Fibroblast of skin of right quadriceps (primary cell): ENCODE measurements at places on chromosomes 7 and 10.
A peak's percentile ranks its signal among the peaks of the same experiment; 100 is the strongest.

DNA sequence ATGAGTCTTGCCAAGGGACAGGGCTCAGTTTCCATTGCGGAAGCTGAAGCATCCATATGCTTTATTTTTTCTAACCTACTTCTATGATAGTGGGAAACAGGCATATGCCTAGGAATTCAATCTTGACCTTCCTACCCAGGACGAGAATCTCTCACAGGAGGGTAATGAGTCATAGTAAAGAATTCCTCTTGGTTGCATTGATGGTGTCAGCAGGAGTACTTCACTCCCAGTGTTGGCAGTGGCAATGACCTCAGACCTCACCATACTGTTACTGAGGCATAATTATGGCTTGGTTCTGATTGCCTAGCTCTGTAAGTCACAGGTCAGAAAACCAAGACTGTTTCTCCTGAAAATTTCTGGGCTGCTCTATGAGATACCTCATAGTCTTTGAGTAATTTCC is 552.9 kb downstream of the ARL4A start:
- peak; percentile 42 for DNase-seq

DNA sequence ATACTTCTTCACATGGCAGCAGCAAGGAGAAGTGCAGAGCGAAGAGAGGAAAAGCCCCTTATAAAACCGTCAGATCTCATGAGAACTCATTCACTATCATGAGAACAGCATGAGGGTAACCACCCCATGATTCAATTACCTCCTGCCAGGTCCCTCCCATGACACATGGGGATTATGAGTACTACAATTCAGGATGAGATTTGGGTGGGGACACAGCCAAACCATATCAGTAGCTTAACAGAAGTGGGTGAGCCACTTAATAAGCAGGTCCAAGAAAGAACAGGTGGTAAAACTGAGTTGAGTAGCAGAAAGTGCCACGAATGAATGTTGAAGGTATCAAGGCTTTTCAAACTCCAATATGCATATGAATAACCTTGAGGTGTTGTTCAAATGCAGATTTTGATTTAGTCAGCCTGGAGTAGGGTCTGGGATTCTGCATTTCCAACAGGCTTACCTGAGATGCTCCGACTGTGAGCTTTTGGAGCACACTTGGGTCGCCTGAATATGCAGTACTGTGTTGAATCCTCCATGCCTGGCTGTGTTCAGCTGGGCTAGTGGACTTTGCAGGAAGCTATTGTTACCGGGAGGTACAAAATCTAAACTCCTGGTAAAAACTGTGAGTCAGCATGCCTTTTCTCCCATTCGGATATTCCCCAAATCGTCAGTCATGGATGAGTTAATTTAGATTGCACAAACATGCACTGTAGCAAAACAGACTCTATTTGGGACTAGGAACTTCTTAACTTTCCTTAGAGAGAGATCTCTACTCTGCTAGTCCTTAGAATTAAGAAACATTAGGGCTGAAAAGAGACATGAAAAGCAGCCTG is 69.0 kb upstream of the PRKCQ start:
- DNase-seq, result no peak

- no peak for DNase-seq
Measured at GRCh38 chr10:78857193-78857592, 211.6 kb upstream of the ZMIZ1 start.

- no peak for DNase-seq
Measured at GRCh38 chr7:32043688-32044087, 26.5 kb downstream of the PDE1C start.

GRCh38 chr10:12459762-12460161 is 110.4 kb downstream of the CAMK1D start:
- DNase-seq, result peak; percentile 16

GRCh38 chr7:128404143-128404681 is 5.6 kb downstream of the IMPDH1 start:
- no peak for DNase-seq

DNA sequence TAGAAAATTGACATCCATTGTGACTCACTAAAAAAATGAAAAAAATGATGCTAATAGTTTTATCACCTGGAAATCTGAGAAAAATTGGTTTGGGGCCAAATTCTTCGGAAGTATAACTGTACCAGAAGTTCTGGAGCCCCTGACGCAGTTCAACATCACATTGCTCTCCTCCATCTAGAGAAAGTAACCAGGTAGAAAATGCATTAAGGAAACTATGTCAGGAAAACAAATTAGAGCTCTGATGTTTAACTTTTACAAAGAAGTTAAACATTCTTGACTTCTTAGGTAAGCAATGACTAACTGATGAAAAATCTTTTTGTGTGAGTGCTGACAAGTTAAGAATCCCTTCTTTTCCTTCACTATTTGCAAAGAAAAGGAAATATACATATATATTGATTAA is 61.1 kb upstream of the TMEM196 start:
- no peak for DNase-seq

GRCh38 chr10:47024399-47025252 is 113.4 kb downstream of the PTPN20 start:
- DNase-seq, result peak; percentile 14

- peak; percentile 29 for DNase-seq
Measured at GRCh38 chr7:29090836-29091601, 55.3 kb downstream of the CPVL start.

- DNase-seq, result peak; percentile 27
Measured at GRCh38 chr10:44660271-44660670, 250.9 kb upstream of the TMEM72 start.

DNA sequence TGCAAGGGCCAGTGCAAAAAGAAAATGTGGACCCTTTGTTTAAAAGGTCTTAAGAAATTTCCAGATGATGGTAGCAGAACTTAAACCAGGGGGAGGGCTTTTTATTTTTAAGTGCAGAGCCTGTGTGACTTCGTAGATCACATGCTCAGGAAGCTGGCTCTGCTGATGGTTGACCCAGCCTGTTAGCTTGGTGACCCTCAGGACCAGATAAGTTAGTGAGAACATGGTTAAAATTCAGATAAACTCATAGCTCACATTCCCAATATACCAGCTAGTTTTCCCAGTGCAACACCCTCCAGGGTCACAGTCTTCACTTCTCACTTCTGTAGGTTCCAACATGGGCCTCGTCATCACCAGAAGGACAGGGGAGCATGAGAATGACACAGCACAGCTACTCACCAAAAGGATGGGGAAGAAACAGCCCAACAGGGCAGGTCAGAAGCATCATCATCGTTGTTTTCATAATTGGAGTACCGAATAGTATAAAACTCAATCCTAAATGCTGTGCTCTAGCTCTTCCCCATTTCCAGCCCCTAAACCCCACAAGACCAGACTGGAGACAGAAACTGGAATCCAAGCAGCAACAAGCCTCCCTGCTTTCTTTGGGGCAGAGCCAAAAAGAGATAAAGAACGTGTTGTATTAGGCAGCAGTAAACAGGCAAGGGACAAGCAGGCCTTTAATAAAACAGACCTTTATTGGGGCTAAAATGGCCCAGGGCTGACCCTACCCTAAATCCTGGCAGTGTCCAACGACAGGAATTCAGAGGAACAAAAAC is 102.2 kb upstream of the ANKRD1 start:
- DNase-seq, result no peak

DNA sequence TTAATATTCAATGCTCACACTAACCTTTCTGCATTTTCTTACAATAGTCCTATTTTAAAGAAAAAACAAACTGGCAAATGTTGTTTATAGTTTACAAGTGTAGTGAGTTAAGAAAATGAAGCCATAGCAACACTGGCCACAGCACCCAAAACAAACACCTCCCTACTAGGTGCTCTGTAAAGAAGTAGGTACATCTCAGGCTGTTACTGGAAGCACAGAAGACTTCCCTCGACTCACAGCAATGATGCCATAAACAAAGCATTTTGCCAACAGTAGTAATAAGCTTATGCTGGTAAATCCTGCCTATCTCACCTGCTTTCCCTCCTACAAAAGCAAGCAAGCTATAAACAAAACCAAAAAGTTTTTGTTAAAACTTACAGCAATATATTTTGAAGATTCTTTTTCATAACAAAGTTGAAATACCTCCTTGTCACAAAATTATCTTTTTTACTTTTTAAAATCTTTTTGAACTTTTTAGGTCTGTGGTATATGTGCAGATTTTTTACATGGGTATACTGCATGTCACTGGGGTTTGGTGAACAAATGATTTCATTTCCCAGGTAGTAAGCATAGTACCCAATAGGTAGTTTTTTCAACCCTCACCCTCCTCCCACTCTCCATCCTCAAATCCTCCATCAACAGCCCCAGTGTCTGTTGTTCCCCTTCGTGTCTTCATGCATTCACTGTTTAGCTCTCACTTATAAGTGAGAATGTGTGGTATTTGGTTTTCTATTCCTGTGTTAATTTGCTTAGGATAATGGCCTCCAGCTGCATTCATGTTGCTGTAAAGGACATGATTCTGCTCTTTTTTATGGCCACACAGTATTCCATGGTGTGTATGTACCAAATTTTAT is 28.4 kb downstream of the COA1 start:
- no peak for DNase-seq

GRCh38 chr7:100430493-100431285 is 1.1 kb downstream of the MEPCE start:
- no peak for DNase-seq

GRCh38 chr7:73815436-73815835 is 15.4 kb upstream of the CLDN4 start:
- DNase-seq, result no peak

DNA sequence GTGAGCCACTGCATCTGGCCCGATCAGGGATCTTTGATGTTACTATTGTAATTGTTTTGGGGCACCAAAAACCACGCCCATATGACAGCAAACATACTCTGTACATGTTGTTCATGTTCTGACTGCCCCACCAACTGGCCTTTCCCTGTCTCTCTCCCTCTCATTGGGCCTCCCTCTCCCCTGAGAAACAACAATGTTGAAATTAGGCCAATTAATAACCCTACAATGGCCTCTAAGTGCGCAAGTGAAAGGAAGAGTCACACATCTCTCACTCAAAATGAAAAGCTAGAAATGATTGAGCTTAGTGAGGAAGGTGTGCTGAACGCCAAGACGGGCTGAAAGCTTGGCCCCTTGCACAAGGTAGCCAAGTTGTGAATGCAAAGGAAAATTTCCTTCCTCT is 50.3 kb upstream of the SDK1 start:
- no peak for DNase-seq

GRCh38 chr10:10804061-10804460 is 213.6 kb upstream of the CELF2 start:
- peak; percentile 21 for DNase-seq

DNA sequence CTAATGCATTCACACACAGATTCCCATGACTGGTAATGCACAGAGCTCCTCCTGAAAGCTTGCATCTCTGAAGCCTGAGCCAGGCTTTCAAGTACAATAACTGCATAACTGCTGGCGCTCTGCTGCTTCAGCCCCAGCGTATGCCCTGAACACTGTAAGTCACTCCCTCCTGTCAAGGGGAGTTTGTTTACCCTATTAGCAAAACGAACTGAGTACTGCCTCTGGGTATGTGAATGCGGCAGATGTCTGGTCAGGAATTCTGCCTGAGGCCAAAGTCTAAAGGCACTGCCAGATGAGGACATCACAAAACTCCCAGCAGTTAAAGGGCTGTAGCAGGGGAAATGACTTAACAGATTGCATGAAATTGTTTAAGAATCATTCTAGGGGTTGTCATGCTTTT is 97.7 kb downstream of the NRCAM start:
- peak; percentile 2 for DNase-seq

GRCh38 chr7:116980354-116980753 is 27.1 kb downstream of the ST7 start:
- DNase-seq, result no peak

GRCh38 chr10:3196958-3197347 is 24.4 kb upstream of the PITRM1 start:
- no peak for DNase-seq

DNA sequence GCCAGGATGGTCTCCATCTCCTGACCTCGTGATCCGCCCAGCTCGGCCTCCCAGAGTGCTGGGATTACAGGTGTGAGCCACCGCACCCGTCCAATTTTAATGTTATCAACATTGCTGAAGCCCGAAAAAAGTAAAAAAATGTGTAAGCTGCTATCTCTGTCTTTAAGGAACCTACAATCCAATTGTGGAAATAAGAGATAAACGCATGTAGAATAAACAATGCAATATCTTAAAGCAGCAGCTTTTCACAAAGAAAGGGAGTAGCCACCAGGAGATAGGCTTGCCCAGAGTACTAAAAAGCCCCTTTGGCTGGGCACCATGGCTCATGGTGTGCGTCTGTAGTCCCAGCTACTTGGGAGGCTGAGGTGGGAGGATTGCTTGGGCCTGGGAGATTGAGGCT is 282.9 kb upstream of the LYZL1 start:
- DNase-seq, result no peak

DNA sequence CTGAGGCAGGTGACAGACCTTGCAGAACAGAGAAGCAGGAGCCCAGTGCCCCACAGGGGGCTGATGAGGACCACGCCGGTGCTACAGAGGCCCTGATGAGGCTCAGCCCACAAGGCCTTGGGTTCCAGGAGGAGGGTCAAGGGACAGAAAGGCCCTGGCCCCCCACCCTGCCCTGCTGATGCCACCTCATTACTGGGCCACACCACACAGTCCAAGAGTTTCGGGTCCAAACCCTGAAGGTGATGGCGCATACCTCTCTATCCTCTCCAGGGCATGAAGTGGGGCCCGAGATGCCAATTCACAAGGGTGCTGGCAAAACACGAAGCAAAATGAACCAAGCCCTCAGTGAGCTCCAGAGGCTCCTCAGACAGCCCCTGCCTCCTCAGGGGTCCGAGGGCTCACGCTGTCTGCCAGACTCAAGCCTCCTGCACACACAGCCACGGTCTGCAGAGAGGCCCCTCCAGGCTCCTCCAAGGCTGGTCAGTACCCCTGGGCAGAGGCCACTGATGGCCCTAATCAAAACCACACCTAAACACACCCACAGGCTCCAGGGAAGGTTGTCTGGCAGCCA is 32.3 kb downstream of the RASGEF1A start:
- DNase-seq, result no peak

- DNase-seq, result peak; percentile 77
Measured at GRCh38 chr7:111756687-111757178, 194.4 kb upstream of the IMMP2L start.

GRCh38 chr10:80589726-80590373 is 52.1 kb downstream of the SH2D4B start:
- no peak for DNase-seq

DNA sequence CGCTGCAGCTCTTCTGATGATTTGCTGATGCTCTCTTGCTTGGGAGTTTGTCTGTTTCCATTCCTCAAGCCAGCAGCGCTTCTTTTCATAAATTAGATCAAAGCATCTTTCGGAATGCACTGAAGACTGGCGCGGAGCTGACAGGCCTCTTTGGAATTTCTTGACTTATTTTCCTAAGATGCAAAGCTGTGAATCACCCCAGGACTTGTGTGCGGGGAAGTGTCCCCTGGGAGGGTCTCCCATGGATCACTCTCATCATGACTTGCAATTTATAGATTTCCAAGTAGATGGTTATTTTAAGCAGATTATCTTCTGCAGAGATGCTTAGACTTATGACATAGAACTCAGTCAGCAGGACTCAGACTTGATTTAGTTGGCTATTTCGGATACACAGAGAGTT is 467.2 kb downstream of the TCERG1L start:
- DNase-seq, result peak; percentile 40

GRCh38 chr10:82811621-82812020 is 936.6 kb downstream of the NRG3 start:
- DNase-seq, result peak; percentile 8

- no peak for DNase-seq
Measured at GRCh38 chr10:44317856-44318255, 67.0 kb downstream of the CXCL12 start.

GRCh38 chr7:49852619-49853462 is 79.4 kb downstream of the VWC2 start:
- DNase-seq, result peak; percentile 15
